ENCODE measurements at places on chromosomes 11 and 22. TPM values are rescaled to one million over a fixed set of nuclear protein-coding genes. Genes with fewer than 3 reads are reported as not detected.

SLC17A6 gene
- total RNA-seq = not detected

C11orf21 gene
- total RNA-seq = not detected

MPZL3 gene
- 16.5 TPM for total RNA-seq

OR5A1 gene
- total RNA-seq = not detected

PACSIN3 gene
- total RNA-seq = 85.1 TPM

Data from airway epithelial cell (primary cell).